Activated naive CD4-positive, alpha-beta T cell (primary cell): ENCODE measurements at places on chromosomes 11 and 22.

- no peak for DNase-seq
Observed at GRCh38 chr11:6127881-6128280, 20.4 kb downstream of the OR56B4 start.

DNA sequence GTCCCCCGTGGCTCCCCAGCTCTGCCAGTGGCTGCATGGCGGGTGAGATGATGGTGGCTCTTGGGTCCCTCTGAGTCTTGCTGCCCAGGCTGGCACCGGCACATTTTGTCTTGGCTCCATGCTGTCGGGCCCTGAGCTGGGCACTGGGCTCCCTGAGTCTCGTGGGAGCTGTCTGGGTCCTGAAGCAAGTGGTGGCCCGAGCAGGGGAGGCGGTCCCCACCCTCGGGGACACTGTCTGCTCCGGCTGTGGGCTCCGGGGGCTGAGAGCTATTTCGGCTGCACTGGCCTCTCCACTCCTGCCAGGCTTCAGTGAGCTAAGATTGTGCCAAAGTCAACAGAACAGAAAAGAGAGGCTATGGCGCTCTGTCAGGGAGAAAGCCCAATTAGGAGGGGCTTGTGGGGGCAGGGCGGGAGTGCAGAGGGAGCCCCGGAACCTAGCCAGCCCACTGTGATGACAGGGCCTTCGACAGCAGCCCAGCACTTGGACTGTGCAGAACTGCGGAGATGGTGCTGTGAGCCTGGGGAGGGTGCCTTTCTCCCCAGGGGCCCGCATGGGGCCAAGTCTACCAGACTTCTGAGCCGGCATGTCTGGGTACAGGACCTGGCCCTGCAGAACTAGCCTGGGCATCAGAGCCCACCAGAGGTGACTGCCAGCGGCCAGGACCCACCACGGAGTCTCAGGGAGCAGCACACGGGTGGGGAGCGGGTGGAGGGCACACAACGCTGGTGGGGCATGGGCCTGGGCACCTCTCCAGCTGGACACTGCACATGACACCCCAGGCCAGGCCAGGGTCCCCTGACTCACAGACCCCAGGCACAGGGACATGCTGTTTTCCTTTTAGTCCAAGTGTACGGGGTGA is 38.0 kb downstream of the RTN4R start:
- DNase-seq: no peak

GRCh38 chr11:31649129-31649966 is 139.8 kb downstream of the ELP4 start:
- DNase-seq: no peak

DNA sequence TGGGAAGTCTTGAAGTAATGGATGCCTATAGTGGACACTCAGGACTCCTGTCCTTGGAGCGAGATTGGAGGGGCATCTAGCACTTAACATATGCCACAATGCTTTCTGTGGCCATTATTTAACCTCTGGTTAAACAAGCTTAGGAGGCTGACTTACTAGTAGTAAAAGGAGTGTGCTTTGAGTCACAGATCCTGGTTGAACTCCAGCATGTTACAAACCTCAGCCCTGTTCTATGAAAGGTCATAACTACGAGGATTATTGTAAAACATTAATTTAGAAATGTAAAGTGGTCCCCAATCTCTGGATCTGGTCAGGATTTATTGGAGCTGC is 1.1 kb upstream of the LBHD1 start:
- no peak for DNase-seq

GRCh38 chr22:28864878-28865596 is 18.3 kb upstream of the ZNRF3 start:
- no peak for DNase-seq

DNA sequence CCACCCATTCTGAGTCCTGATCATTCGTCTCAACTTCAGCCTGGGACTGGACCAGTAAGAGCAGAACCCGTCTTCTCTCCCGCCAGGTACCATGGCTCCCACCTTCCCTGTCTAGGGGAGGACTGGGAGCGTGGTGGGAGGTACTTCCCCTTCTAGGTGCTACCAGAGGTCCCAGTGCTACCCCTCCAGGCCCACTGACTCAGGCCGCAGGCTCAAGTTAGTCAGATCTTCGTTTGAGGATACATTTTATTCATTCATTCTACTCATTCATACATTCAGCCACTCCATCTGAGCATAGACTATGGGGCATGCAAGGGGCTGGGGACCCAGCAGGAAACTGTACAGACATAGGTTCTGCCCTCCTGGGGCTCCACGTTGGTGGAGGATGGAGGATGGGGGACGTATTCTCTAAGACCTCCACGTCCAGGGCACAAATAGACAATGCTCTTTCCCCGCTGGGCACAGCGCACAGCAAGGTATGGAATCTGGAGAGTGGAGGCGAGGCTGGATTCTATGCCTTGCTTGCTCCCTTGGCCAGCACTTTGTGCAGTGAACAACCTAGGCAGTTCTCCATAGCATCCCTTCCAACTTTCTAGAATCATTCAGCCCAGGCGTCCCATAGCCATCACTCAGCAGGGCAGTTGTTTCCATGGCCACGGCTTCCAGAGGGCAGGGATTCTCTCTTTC is 1.0 kb upstream of the RAB3IL1 start:
- DNase-seq: no peak

DNA sequence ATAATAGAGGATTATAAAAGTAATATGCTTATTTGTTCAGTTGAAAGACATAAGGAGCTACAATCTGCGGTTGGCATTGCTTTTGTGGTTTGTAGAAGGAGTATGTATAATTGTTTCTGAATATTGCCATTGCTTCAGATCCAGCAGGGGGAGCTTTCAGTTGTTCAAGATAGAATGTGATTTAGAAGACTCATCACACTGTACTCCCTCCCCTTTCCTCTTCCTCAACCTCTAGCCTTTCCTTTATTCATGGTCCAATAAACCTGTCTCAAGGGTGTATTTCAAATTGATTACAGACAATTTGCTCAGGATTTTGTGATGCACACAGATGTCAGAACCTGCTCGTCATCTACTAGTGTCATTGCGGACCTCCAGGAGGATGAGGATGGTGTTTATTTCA is 9.8 kb downstream of the PRMT3 start:
- DNase-seq: no peak

DNA sequence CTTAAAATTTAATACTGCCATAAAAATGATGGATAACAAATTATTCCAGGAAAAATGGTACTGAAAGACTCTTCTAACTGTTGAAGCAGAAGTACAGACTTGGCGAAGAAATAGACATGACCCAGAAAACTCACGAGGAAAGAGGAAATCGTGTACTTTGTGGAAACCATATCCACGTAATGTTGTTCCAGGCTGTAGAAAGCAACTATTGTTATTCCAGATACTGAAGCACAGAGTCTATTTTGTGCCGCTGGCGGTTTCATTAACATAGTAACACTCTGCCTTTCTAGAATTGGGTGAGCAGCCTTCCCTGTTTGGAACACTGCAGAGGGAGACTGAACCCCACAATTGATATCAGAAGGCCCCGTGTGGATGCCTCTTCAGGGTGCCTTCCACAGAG is 310.6 kb downstream of the TBC1D22A start:
- no peak for DNase-seq

DNA sequence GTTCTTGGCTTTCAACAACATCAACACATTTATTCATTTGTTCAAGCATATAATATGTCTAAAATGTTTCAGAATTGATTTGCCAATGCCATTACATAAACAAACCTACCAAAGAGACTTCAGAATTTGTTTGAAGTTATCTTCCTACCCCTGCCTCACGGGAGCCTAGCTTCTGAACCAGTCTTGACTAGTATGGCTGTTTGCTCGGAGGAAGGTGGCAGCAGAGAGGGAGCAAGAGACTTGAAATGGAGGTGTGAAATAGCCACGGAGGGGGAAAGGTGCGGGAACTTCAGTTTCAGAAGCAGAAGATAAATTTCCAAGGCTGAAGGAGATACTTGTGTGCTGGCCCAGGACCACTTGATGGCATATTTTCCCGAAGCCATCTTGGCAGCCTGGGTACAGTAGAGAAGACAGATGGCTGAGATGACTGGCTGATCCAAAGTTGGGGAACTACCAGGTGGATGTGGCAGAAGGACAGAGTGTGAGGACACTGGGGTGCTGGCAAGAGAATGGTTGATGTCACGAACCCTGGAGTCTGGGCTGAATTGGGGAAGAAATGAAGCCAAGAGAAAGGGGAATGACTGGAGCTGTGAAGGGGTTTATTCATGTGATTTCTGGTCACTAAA is 14.0 kb upstream of the MTCH2 start:
- DNase-seq: no peak

DNA sequence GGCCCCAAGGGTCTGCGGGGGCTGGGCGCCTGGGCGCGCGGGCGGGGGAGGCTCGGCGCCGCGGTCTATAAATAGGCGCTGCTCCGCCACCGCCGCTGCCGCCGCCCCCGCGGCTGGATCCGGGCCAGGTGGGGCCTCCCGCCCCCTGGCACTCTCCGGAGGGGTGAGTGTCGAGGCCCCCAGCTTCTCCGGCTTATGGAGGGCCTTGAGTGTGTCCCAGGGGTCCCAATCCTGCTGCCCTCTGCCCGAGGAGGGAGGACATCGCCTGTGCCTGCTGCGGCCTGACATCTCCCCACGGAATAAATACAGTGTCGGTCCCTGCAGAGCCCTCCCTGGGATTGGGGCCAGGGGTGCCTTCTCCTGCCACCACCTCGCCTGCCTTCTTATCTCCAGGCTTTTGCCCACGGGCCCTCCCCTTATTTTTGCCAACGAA is 4.3 kb upstream of the GP1BB start:
- no peak for DNase-seq

GRCh38 chr22:30314915-30315314 is 11.8 kb downstream of the TBC1D10A start:
- no peak for DNase-seq

DNA sequence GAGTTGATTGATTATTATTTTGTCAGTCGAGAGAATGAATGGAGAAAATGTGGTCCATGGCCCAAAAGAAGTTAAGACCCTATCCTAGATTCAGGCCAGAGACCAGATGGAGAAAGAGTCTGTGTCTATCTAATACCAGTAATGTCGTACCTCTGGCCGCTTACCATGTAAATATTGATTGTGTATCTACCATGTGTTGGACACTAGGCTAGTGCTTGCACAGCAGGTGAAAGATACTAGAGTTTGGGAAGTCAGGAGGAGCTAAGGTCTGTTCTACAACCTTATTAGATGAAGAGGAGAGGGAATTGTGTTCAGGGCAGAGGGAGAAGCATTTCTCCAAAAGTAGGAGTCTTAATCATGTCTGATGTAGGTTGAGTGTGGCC is 31.8 kb downstream of the PIK3IP1 start:
- no peak for DNase-seq

GRCh38 chr22:35838855-35839576 is 121.3 kb downstream of the APOL5 start:
- DNase-seq: no peak
